GM10248 (cell line): ENCODE measurements at places on chromosomes 12 and 14.

GRCh38 chr14:65991104-65991503 is 495.1 kb upstream of the CCDC196 start:
- no peak for DNase-seq

DNA sequence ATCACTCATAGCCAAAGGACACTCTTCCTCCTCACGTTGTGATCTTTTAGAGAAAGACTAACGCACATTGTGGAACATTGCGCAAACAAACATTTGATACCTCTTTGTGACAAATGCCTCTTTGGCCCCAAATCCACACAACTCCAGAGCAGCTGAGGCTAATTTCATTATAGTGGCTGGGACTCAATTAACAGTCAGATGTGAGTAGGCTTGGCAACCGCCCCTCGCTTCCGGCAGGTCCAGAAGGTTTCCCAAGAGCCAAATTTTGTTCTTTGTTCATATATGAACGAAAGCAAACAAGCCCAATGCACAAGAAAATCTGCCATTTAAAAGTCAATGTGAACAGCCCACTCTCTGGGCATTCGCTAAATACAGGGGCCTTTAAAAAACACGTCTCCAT is 273.9 kb downstream of the GLT1D1 start:
- DNase-seq: no peak

GRCh38 chr14:41146391-41146790 is 460.3 kb upstream of the LRFN5 start:
- DNase-seq: no peak

- DNase-seq: no peak
These were observed 107.9 kb downstream of the CAND1 start for GRCh38 chr12:67377021-67377420.

GRCh38 chr14:22018890-22019289 is 345.3 kb upstream of the OR4E1 start:
- no peak for DNase-seq

DNA sequence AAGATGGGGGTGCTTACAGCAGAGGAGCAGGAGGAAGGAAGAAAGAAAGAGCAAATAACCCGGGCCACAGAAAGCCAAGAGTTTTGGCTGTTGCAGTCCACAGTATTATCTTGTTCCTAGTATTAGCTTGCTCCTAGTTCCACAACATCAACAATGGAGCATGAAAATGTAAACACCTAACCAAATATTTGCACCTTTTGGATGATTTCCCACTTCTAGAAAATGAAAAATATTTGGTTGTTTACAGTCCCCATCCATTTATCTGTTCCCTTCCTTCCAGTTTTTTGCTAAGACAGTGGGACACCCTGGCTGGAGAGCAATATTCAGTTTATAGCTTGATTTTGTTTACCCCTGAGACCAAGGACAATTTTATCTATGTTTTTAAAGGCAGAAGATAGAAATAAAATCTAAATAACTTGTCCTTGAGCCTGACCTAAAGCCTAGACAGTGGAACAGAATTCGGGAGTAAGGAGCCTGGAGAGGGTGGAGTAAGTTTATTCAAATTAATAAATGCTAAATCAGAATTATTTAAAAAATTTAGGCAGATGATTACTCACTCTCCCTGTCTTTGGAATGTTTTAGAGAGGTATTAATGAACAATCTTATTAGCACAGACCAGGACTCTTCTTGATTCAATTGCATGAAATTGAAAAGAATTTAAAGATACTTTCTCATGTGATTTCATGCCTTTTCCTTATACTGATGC is 51.6 kb downstream of the RESF1 start:
- no peak for DNase-seq

GRCh38 chr14:39582028-39582654 is 149.9 kb upstream of the FBXO33 start:
- DNase-seq: no peak

- DNase-seq: no peak
These were observed at the start of gene TBX3 for GRCh38 chr12:114684098-114684869. TSS of gene TBX3 (minus strand) at chr12:114684175. CDS start at chr12:114683200, 975 bp downstream.

DNA sequence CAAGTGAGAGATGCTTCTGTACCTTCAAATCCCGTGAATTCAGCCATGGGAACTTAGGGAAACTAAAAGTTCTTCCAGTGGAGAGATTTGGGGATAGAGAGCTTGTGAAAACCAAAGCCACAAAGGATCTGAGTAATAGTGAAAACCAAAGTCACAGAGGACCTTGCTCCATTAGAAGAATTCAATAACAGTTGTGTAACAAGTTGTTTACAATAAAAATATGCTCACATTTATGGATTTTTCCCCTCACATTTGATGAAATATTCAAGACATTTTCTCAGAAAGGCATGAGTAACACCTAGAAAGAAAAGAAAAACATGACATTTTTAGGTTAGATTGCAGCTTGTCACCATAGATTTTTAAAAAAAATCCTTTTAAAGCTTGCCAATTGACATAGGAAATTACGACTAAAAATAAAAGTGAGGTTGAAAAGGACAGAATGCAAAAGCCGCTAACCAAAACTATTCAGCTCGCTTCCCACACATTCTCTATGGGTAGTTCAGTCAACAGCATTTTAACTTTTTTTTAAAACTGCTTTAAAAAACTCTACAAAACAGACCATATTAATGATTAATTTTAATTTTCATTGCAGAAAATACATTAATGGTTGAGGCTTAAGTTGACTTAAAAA is 113.2 kb downstream of the CAND1 start:
- DNase-seq: no peak

DNA sequence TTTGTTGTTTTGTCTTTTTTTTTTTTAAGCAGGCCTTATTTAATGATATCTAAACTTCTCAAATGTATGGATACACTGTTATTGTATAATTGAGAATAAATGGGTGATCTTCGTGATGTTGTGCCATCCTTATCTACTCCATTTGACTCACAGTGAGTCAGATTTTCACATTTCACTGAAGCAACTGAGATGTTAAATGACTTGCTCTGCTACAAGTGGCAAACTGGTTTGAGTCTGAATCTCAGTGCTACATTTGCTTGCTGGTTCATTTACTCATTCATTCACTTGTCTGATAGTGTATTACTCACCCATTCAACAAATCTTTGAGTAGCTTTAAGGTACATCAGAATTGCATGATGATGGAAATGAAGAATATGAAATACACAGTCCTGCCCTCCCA is 2.6 kb downstream of the KIAA0586 start:
- no peak for DNase-seq

GRCh38 chr12:16788506-16789203 is 182.7 kb upstream of the LMO3 start:
- DNase-seq: no peak

GRCh38 chr12:105461944-105462762 is 131.7 kb downstream of the C12orf75 start:
- no peak for DNase-seq

GRCh38 chr12:38053113-38053512 is 263.5 kb upstream of the ALG10B start:
- no peak for DNase-seq

- no peak for DNase-seq
These were observed 35.1 kb upstream of the TBC1D15 start for GRCh38 chr12:71804505-71804904.

DNA sequence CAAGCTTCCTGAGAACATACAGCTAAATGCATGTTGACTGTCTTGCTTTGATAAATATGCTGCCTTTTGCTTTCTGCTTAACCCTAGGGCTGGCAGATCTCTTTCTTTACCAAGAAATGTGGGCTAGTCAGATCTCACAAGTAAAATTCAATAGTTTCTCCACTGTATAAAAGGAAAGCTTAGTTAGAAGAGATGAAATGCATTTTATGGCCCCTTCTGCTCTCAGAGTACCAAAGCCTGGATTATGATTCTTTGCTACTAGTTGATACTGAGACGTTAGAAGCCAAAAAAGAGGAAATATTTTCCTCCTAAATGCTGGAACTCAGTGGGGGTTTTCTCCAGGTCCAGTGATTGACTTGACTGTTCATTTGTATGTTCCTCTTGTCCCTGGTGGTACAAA is 552.7 kb downstream of the SNAPC1 start:
- DNase-seq: no peak

DNA sequence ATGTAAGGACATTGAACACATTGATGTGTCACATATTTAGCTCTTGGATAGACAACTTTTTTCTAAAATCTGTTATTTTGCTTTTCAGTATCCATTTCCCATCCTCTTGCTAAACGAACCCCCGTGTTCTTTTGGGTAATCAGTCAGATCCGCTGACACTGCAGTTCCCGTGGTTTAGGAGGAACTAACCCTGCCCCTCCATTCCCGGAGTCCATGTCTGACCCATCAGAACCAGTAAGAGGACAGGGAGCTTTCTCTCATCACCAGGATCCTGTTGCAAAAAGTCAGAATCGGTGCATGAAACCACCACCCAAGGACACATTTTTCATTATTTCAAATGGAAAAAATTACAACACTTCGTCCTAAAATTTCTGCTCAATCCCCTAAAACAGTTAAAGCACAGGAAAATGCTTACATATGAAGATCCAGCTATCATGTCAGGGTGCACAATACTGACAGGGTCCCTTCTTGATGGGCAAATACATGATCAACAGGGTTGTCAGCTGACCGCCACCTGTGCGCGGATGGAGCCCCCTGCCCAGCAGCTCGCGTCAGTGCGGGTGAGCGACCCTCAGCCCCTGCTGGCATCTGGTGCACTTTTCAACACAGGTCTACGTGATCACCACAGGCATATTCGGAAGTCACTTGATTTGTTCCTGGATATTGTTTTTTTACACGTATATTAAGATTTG is 276.8 kb downstream of the ADGRD1 start:
- DNase-seq: no peak

DNA sequence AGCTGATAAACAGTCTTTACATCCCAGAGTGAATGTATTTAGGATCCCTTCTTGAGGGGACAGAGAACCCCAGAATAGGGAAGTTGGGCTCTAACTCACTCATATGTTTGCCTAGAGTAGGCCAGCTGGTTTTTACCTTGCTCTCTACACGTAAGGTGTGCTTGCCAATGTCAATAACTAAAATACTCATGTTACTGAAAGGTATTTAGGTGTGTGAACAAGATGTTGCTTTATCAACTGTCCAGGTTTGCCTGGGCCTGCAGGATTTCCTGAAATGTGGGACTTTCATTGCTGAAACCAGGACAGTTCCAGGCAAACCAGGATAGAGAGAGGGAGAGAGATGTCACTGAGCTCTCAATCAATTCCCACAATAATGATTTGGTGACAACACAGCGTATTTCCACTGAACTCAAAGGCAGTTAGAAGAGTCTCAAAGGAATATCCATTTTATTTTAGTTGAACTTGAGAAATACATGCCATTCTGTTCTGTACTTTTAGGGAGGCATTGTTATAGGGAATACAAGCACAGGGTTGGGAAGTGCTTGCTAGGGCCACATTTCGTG is 171.7 kb downstream of the NRXN3 start:
- DNase-seq: no peak

DNA sequence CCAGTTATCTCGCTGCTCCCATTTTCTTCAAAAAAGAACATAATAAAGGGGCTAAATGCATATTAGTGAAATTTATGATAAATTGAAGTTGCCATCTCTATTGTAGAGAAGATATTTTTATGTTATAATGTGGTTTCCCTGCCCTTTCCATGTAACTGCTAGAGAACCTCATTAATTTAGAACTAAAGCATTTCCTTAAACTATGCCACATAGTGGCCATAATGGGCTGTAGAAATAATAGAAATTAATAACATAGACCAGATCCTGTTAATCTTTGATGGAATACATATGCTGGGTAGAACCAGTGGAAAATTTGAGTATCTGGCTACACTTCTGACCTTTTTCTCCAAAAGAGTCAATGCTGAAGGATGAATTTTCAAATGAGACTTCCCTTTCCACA is 376.7 kb downstream of the PDZRN4 start:
- no peak for DNase-seq

- no peak for DNase-seq
These were observed 35.6 kb downstream of the DGLUCY start for GRCh38 chr14:91149462-91149861.

DNA sequence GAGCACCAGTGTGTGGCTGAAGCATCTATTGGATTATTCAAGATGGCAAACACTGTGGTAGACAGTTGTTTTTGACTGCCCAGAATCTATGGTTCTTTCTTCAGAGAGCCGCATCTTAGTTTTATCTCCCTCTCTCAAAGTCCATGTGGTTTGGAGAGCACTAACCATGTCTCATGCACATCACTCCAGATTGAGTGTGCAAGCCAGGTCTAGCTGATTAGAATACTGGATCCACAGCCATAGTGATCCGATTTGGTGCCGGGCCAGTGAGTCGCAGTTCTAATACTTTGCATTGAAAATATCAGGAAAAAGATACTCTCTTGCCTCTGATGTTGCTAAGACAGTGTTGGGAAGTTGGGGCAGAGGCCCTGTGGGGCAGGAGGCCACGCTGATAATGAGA is 4.6 kb upstream of the SBNO1 start:
- no peak for DNase-seq

DNA sequence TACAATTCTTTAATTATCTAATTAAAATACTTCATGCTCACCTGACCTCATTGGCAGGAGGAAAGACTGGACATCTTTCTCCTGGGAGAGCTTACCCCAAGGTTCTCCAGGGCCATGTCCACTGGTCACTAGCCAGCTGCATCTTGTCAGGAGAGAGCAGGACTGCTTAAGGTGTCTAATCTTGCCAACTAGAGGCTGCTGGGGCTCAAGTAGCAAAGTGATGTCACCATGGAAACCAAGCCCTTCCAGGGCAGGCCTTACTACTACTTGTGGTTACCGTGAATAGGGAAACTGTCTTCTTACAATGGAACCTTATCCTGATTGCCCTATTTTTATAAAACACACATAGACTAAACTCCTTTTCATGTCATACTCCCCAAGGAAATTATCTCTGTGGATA is 376.4 kb downstream of the SNAPC1 start:
- DNase-seq: no peak

DNA sequence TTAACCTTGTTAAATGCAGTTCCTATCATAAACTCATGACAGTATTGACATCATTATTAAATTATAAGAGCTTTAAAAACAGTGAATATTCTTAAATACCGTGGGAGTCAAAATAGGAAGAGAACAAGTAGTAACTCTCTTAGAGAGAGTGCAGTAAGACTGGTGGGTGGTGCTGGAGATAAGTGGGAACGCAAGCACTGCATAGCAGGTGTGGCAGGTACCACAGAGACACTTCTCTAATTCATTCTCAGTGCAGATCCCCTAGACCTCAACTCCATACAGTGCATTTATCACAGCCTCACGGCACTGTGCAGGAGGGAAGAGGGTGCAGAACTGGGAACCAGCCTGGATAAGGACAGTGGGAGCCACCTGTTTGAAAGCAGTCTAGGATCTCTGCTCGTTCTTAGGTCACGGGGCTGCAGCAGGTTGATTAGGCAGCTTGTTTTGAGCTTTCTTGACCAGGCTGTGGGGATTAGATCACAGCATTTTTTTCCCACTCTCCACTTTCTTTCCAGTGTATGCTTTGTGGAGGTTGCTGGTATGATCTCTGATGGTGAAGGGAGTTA is 165.6 kb downstream of the PRKCH start:
- no peak for DNase-seq
